ENCODE measurements at places on chromosomes 13 and 19.

GRCh38 chr19:15122331-15123030 lies 15.3 kb downstream of the SYDE1 start:
- DNase-seq = no peak

GRCh38 chr13:96243376-96243775 lies 153.5 kb downstream of the HS6ST3 start:
- DNase-seq = peak; percentile 34

- no peak for DNase-seq
Measured at GRCh38 chr13:113393226-113393562, 29.3 kb upstream of the GRTP1 start.

- DNase-seq = no peak
Measured at GRCh38 chr13:98519976-98520375, 56.9 kb downstream of the STK24 start.

DNA sequence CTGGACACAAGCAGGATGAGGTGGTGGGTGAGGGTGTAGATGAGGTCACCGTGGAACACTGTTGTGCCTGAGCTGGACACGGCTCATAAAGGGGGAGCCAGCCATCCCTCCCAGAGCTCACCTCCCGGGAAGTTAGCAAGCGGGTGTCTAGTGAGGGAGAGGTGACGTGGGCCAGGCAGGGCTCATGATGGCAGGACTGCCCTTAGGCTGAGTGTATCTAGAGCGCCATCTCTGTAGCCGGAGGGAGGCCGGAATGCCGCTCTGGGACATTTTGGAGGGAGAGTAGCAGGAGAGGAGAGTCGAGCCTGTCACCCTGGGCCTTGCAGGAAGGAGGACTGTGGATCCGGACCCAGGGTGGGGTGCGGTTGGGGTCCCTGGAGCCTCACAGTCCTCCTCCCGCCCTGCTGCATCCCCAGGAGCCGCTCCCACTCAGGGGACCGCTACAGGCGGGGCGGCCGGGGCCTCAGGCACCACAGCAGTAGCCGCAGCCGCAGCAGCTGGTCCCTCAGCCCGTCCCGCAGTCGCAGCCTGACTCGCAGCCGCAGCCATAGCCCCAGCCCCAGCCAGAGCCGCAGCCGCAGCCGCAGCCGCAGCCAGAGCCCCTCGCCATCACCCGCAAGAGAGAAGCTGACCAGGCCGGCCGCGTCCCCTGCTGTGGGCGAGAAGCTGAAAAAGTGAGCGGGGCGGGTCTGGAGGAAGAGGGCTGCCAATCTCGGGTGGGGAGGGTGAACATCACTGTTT lies 9.2 kb downstream of the ZNF296 start:
- no peak for DNase-seq

GRCh38 chr13:50419331-50419865 lies 404.2 kb downstream of the KCNRG start:
- no peak for DNase-seq

- no peak for DNase-seq
Measured at GRCh38 chr19:17522988-17523872, 11.8 kb downstream of the PGLS start.

GRCh38 chr13:100560498-100561157 lies 28.0 kb downstream of the GGACT start:
- DNase-seq = no peak

- no peak for DNase-seq
Measured at GRCh38 chr19:30806311-30806710, 434.1 kb downstream of the ZNF536 start.

DNA sequence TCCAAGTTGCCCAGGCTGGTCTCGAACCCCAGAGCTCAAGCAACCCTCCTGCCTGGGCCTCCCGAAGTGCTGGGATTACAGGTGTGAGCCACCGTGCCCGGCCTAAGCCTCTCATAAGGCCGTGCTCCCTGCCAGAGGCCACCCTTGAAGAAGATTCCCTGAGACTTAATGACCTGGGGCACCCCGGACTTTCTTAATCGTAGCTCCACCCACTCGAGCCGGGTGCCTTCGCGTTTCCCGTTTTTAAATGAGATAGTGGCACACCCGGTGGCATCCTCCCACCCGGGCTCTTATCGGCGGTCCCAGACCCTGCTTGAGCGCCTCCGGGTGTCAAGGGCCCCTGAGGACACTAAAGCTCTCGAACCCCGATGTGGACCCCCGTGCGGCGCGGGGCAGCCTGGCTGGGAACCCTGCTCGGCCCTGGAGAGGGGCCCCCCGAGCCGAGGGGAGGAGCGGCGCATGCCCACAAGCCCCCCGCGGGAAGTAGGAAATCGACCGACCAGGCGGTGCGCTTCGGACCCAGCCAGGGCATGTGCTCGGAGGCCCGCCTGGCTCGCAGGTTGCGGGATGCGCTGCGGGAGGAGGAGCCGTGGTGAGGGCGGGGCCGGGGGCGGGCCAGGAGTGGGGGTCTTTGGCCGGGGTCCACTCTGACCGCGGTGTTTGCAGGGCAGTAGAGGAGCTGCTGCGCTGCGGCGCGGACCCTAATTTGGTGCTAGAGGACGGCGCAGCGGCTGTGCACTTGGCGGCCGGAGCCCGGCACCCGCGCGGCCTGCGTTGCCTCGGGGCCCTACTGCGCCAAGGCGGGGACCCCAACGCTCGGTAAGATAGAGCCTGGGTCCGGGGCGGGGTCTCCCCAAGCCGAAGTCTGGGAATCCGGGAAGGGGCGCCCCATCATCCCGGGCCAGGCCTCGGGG lies at the start of gene ANKLE1:
Gene ANKLE1, plus strand, starts transcription at position 511 of the 914 bp plus-strand sequence. Its CDS starts 20 bp downstream, at position 531.
- DNase-seq = no peak

DNA sequence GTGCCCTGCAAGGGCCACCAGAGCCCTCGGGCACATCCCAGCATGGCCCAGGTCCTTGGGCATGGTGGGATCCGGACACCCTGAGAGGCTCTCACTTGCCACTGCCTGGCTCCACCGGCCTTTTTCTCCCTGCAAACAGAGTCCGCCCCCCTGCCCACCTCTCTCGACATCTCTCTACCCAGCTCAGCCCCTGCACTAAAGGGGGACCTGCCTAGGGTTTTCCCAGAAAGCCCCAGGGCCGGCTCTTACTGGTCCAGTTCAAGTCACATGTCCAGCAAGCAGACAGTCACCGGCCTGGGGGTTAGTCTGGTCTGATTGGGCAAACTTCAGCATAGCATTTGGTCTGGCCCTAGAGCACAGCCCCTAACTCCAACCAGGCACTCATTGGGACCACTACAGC lies 52.9 kb downstream of the SMARCA4 start:
- no peak for DNase-seq

GRCh38 chr19:13726323-13726722 lies 38.0 kb upstream of the MRI1 start:
- DNase-seq = no peak

- peak; percentile 19 for DNase-seq
Measured at GRCh38 chr19:480016-480855, 16.1 kb upstream of the MADCAM1 start.

DNA sequence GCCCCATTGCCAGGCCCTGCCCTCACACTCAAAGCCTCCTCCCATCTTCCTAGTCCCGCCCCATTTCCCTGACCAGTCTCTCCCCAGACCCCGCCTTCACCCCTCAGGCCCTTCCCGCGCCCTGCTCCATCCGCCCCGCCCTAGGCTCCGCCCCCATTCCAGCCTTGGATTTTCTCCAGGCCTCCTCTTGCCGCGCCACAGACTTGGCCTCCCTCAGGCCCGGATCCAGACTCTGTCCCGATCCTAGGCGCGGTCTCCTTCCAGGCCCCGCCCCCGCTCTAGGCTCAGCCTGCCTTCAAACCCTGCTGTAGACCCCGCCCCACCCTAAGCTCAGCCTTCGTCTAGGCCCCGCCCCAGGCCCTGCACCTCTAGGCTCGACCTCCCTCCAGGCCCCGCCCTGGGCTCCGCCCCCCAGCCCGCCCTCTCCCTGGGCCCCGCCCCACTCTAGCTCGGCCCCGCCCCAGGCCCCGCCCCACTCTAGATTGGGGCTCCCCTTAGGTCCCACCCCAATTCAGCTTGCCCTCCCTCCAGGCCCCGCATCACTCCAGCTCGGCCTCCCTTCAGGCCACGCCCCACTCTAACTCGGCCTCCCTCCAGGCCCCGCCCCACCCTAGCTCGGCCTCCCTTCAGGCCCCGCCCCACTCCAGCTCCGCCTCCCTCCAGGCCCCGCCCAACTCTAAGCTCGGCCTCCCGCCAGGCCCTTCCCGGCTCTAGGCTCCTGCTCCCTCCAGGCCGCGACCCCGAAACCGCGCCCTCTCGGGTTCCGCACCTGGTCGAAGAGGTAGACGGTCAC lies 18.5 kb downstream of the LMTK3 start:
- peak; percentile 82 for DNase-seq

- no peak for DNase-seq
Measured at GRCh38 chr13:41934994-41935393, 25.9 kb downstream of the VWA8 start.

DNA sequence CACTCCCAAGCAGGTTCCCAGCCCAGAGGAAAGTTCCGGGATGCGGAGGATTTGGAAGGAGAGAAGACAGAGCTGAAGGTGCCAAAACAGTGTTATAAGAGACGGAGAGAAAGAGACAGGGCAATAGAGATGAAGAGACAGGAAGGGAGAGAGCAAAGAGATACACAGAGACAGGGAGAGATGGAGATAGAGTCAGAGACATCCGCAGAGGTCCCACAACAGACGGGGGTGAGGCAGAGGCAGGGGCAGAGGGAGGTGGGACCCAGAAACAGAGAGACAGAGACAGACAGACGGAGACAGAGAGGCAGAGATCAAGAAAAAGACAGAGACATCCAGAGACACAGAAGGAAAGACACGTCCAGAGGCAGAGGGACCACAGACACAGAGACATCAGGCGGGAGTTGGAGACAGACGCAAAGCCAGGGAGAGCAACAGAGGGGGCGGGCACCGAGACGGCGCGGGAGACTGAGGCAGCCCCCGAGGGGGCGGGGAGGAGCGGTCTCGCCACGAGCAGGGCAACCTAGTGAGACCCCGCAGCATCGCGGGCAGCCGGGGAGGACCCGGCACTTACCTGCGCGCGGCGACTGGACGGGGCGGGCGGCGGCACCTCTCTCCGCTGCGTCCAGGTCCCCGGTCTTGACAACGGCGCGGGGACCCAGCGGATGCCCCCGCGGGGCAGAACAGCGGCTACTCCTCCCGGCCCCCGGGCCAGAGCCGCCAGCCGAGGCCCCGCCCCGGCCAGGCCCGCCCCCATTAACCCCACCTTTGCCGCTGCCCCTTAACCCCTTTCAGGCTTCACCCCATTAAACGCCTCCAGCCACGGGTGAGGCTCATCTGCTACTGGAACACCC lies at the start of gene GPR4:
Gene GPR4, minus strand, starts transcription at position 689 of the 851 bp plus-strand sequence. CDS start 10,346 bp downstream, outside the sequence.
- DNase-seq = no peak

DNA sequence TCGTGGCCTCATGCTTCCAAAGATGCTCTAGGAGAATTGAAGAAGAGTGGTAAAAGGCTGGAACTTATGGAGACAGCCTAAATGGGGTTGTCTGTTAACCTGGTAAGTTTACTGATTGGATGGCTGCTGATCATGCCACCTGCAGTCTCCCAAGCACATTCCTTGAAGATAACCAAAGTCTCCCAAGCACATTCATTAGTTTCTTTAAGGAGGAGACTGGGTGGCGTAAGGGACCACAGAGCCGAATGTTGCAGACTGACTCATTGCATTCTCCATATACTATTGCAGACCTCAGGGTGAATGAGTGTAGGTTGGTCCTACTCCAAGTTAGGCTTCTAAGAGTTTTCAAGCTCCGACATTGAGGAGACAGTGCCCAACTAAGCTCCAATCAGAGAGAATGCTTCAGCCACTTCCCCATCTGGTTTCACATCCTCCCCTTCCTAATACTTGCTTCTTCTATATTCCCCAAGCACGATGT lies at the start of gene IGFL3:
Gene IGFL3, minus strand, starts transcription at position 51 of the 478 bp plus-strand sequence. Its CDS starts 39 bp downstream, at position 12.
- no peak for DNase-seq

DNA sequence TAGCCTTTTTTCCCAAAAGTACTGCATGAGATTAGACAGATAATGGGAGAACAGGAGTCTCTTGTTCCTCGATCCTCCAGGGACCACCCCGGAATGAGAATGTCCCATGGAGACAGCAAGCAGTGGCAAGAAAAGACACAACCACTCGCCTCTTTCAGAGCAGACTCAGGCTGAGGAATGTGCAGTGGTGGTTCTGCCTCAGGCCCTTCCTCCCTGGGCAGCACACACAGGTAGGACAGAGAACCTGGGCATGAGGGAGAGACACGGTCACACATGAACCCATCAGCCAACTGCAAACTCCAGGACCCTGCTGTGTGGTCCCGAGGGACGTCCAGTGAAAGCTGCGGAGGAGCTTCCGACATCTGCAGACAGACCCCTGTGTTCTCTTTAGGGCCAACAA lies 31.0 kb downstream of the CRYL1 start:
- DNase-seq = no peak

GRCh38 chr13:80881495-80881894 lies 540.6 kb upstream of the SPRY2 start:
- DNase-seq = no peak

- DNase-seq = no peak
Measured at GRCh38 chr19:2140138-2140569, 11.2 kb downstream of the AP3D1 start.

- peak; percentile 43 for DNase-seq
Measured at GRCh38 chr13:38686577-38687245, at the start of gene FREM2. TSS of gene FREM2 (plus strand) at chr13:38687077. CDS start at chr13:38687345, 268 bp downstream.

DNA sequence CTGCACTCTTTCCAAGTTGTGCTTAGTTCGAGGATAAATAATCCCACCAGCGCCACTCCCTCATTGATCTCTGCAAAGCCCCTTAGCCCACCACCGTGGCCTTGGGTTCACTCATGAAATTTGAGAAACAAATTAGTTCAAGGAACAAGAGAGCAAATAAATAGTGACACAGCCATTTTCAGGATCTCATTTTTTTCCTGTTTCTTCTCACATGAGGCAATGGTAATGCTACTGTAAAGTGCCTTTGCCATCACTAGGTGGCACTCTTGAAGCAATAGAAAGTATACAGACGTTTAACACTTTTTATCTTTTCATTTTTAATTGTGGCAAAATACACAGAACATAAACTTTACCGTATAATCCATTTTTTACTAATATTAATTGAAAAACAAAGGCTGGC lies 76.8 kb upstream of the ZNF835 start:
- peak; percentile 10 for DNase-seq

GRCh38 chr19:46859637-46860124 lies 1.1 kb upstream of the ARHGAP35 start:
- no peak for DNase-seq

- DNase-seq = no peak
Measured at GRCh38 chr19:9842834-9843625, 7.9 kb downstream of the PIN1 start.

DNA sequence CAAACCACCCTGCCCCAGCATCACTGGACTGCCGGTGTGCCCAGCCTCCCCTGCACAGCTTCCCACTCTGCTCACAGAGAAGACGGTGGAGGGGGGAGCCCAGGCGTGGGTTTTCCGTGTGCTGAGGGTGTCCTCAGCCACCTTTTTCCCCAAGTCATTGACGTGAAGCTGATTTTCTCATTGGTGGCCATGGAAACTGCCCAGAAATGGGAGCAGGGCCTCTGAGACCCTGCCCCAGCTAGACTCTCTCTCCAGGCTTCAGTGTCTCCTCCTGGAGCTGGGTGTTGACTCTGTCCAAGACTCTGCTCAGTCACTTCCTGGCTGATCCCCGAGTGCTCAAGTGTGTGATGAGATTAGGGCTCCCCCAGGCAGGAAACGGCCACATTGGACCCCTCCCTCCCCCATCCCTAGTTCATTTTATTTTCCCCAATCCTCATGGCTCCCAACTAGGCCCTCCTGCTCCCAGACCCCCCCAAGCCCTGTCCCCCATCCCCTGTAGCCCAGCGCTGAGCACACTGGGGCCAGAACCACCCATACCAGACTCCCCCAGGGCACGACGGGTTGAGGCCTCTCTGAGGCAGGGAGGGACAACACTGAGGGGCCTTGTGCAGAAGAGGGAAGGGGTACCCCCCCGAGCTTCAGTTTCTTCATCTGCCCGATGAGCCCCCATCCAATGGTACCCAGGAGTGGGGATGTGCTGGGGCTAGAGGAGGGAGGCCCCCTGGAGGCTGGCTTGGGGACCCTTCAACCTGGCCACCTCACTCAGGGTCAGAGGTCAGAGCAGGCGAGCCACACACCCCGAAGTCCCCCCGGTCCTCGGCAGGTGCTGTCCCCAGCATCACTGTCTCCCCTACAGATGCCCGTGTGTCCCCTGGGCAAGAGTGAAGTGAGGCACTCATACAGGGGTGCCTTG lies 1.2 kb upstream of the F2RL3 start:
- DNase-seq = no peak
